Kidney (tissue), 22 donors: ENCODE measurements at places on chromosomes 7 and 10. TPM values are rescaled to one million over a fixed set of nuclear protein-coding genes. Genes with fewer than 3 reads are reported as not detected.

The PRKAR1B gene
- total RNA-seq, result 15.9 TPM

The ZPBP gene
- total RNA-seq, result 0.22 TPM

The SLIT1 gene
- 0.35 TPM for total RNA-seq

The TMEM168 gene
- total RNA-seq, result 26.9 TPM

The OR6B1 gene
- total RNA-seq, result not detected

The CDHR1 gene
- 1.1 TPM for total RNA-seq

The OR2A12 gene
- total RNA-seq, result not detected

The WDFY4 gene
- 13.3 TPM for total RNA-seq

The TDRD1 gene
- 0.88 TPM for total RNA-seq

The PLXDC2 gene
- 42.1 TPM for total RNA-seq

The CFTR gene
- 12.8 TPM for total RNA-seq
